ENCODE measurements at places on chromosomes 2 and 18.

- no peak for DNase-seq
Observed at GRCh38 chr2:193542762-193543161, 1348.0 kb upstream of the TMEFF2 start.

DNA sequence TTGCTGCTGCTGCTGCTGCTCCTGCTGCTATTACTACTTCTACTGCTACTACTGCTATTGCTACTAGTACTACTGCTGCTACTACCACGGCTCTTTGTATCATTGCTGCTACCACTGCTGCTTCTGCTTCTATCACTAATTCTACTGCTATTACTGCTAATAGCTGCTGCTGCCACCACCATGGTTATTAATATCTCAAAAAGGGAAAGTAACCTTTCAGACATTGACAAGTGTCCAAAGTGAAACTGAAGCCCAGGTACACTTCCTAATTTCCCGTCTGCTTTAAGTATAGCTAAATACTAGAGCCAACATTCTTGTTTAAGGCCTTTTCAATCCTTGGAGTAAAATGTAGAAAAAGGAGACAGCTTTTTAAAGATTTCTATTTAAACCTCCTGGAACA is 45.4 kb upstream of the EHBP1 start:
- DNase-seq, result no peak

DNA sequence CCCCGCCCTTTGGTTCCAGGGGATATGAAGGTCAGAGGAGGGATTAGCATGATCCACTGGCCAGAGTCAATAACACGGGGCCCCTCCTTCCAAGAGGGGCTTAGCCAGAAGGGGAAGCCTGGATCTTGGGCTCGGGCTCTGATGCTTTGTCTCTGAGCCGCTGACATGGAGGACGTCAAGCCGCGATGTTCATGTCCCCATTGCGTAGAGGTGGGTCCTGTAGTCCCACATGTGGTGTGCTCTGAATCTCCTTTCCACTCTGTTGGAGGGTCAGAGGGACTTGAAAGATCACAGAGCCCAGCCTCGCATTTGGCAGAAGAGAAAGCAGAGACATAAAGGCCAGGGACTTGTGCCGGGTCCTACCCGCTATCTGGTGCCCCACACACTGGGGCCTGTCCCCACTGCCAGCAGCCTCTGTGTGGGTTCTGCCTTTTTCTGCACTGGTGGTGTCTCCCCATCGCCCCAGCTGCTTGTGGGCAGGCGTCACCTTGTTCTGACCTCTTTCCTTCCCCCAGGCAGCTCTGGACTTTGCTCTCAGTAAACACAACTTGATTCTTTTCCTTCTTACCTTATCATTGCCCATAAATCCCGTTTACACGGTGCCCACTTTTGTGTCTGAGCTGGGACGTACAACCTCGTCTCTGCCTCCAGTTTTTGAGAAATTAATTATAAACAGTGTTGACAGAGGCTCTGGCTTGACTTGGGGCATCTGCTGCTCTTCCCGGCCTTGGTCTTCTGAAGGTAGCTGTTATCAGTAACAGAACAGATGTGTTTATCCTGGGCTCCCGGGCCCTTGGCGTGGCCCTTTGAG is 48.8 kb downstream of the SH3BP4 start:
- no peak for DNase-seq

DNA sequence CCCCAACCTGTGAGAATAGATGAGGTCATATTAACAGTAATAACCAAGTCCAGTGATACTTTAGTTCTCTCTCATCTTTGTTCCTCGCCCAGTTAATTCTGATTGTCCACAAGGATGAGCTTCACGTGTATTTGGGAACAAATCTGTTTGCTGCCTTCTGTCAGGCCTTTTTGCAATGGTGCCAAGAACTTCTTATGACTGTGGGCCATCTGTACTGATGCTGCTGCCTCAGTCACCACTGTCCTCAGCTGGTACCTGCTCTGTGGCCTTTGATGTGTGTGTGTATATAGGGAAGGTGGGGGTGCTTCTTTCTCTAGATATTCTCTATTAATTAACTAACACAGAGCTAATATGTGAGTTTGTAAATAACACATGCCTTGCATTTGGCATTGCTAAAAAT is 392.9 kb downstream of the TGIF1 start:
- no peak for DNase-seq

DNA sequence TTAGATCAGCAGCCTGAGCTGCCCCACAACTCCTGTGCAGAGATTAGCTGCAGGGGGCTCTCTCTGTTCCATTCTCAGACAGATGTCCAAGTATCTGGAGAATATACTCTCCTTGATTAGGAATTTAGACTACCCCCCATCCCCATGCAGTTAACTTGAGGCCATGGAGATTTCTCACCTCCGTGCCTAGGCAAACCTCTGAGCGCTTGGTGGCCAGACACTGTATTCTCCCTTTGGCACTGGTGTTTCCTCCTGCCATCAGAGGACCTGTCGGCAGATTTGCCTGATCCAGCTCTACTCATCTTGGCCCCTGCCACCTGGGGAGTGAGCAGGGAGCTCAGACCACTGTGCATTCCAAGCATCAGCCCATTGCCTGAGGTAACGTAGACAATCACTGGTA is 48.3 kb downstream of the ZNF804A start:
- DNase-seq, result no peak

- DNase-seq, result no peak
Observed at GRCh38 chr18:78492813-78493371, 486.7 kb upstream of the SALL3 start.

All from CD4-positive, alpha-beta T cell treated with Interleukin-4 for 4 hours (primary cell).